Stimulated activated CD8-positive, alpha-beta memory T cell treated with anti-CD3 and anti-CD28 coated beads, Interleukin-4, amount 100 ng/mL, for 1 hour (primary cell): ENCODE measurements at places on chromosomes 5 and 9.

DNA sequence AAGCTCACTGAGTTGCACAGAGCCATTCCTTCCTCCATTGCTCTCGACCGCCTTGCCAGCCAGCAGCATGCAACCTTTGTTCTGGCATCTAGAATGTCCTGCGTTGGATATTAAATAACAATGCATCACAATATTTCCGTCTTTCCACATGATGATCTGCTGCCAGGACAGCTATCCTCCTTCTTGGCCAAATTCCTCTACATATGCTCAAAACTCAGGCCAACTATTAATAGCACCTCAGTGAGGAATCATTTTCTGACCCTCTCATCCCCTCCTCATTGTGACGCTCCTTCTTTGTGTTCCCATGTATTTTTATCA, 128.6 kb downstream of the MYO10 start:
- DNase-seq = no peak

- no peak for DNase-seq
These were observed 189.7 kb downstream of the GNAQ start for GRCh38 chr9:77841739-77842386.

- DNase-seq = no peak
These were observed 57.6 kb downstream of the DENND4C start for GRCh38 chr9:19288081-19288480.

DNA sequence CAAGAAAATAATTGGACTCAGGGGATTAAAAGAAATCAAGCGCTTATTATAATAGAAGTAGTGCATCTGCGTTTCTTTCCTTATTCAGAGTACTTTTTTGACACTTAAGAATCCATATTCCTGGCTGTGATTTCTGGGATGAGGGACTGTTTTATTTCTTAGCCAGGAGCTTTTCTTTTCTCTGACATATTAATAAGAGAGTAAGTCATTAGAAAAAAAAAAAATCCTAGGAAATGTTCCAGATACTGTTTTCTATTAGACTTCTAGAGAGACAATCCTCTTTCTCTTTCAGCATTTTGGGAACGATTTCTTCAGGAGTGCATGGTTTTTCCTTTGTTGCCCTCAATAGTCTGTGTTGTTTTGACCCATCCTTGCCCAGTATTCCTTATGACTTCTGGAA, 8.3 kb upstream of the ABCA1 start:
- DNase-seq = no peak

DNA sequence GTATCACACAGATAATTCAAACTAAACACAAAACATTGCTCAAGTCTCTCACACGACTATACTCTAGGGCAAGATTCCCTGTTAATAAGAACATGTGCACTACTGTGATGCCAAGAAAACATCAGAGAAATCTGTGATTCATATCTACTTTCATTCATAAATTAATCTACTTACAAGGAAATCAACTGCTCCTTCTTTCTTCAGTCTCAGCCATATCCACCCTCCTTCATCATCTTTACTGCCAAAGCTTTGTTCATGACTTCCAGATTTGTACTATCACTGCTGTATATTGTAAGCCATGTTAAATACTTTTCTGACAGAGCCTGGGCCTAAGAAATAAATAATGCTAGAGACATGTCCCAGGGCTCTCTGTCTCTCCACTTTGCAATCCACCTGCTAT, 35.1 kb downstream of the CTNNAL1 start:
- no peak for DNase-seq

GRCh38 chr9:127954831-127955293, 17.2 kb upstream of the DPM2 start:
- DNase-seq = no peak

- DNase-seq = no peak
These were observed 19.1 kb downstream of the TMEM232 start for GRCh38 chr5:110707260-110707844.

DNA sequence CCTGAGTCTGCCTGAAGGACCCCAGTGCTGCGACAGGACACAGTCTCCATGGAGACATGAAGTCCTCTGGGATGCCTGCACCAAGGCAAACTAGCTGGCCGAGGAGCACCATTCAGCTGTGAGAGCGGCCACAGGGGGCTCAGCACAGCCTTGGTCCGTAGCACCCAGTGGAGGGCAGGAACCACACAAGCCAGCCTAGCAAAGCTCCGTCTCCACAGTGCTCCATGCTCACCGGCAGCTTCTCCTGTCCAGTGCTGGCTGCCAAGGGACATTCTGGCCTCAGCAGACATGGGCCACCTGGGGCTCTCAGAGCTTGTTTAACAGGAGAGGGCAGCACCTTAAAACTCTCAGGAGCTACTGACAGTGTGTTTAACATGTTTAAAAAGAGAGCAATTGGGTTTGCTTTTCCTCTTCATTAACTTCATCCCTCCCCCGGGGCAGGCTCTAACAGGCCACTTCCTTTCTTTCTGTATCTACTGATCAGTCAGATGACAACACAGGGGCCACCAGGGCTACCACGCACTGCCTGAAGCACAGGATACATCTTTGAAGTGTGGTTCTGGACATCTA, 57.0 kb downstream of the SECISBP2 start:
- DNase-seq = no peak

- no peak for DNase-seq
These were observed 284.5 kb upstream of the NUDT12 start for GRCh38 chr5:103847060-103847459.

DNA sequence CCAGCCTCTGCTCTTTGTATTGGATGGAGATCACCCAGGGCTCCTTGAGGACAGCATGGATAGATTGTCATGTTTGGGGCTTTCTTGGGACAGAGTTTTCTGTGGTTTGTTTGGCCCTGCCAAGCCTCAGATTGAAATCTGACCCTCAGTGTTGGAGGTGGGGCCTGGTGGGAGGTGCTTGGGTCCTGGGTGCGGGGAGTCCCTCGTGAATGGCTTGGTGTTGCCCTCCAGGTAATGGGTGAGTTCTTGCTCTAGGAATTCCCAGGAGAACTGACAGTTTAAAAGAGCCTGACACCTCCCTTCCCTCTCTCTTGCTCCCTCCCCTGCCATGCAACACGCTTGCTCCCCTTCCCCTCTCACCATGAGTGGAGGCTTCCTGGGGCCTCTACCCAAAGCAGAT, 48.6 kb upstream of the OLFM1 start:
- no peak for DNase-seq

DNA sequence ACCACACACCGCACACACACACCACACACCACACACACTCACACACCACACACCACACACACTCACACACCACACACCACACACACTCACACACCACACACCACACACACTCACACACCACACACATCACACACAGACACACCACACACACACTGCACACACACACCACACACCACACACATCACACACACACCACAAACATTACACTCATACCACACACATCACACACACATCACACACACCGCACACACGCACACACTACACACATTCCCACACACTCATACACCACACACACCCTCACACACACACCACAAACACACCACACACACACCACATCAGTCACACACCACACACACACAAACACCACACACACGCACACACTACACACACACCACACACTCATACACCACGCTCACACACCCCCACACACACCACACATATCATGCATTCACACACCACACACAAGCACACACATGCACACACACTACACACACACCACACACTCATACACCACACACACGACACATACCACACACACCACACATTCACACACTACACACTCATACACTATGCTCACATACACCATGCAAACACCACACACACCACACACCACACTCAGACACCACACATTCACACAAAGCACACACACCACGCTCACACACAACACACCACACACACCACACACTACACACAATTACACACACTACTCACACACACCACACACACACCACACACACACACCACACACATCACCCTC, 1.1 kb upstream of the UBE2QL1 start:
- no peak for DNase-seq

- DNase-seq = no peak
These were observed 2.9 kb upstream of the RNF130 start for GRCh38 chr5:180074462-180074861.

- DNase-seq = no peak
These were observed 28.9 kb downstream of the DCP2 start for GRCh38 chr5:113005454-113005853.

GRCh38 chr9:120306561-120306960, 273.4 kb downstream of the CDK5RAP2 start:
- DNase-seq = no peak

- DNase-seq = no peak
These were observed 139.8 kb downstream of the MPDZ start for GRCh38 chr9:13139641-13140171.

DNA sequence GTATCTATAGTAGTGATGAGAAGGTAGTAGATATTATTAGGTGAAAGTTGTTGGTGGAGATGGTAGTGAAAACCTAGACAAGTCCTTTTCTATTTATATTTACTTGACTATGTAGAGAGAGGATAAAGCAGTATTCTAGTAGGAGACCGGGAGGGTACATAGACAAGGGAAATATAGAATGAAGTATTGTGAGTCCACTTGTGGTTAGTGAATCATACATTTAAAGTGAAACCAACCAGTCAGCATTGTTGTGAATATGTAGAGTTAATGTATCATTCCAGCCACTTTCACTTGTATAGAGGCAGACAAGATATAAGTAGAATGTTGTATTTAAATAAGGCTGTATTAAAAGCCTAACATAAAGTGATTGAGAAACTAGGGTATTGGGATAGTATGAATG, 1711.3 kb upstream of the ACO1 start:
- no peak for DNase-seq

- DNase-seq = no peak
These were observed 31.3 kb downstream of the ZFAND5 start for GRCh38 chr9:72333709-72334108.

GRCh38 chr9:86734771-86735170, 212.5 kb downstream of the GAS1 start:
- DNase-seq = no peak

- DNase-seq = no peak
These were observed 1.8 kb upstream of the ENTPD2 start for GRCh38 chr9:137055385-137056364.

DNA sequence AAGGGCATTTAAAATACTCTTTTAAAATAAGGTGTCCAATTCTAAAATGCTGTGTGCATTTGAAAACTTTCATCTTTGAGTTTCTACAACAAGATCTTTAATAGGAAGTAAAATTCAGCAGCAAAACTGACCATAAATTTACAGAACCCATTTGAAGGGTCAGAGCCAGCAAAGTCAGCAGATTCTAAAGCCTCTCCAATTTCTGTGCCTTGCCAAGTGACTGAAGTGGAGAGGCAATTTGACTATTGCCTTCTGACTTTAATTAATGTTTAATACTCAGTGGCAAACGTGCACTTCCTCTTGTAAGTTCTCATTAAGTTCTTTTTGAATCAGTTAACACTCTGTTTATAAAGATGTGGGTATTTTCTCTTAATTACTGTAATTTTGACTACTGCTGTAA, 155.2 kb downstream of the BAAT start:
- DNase-seq = no peak

- DNase-seq = no peak
These were observed 65.6 kb downstream of the COL5A1 start for GRCh38 chr9:134707031-134707680.

- DNase-seq = no peak
These were observed 166.4 kb upstream of the SMIM23 start for GRCh38 chr5:171619196-171619595.

GRCh38 chr5:88830567-88830966, 52.4 kb downstream of the MEF2C start:
- DNase-seq = no peak

- no peak for DNase-seq
These were observed 9.6 kb downstream of the STK10 start for GRCh38 chr5:172178301-172178987.
